Hypothalamus (tissue), 51 donors: ENCODE measurements at places on chromosomes 12 and 14.

- DNase-seq = no peak
Measured at GRCh38 chr12:52210925-52211650, 19.3 kb upstream of the KRT80 start.

DNA sequence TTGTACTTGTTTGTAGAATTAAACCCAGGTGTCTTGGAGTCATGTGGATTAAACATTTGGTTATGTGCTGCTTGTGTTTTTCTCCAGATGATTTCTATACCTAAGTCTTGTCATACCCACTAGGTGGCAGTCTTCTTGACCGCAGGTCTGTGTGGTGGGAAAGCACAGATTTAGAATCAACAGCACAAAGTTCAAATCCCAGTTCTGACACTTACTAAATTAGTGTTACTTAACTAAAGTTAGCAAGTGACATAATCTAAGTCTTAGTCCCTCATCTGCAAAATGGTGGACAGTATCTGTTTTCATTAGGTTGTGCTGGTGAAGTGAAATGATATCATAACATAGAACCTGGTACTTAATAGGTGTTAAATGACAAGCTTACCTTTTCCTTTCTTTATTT lies 151.0 kb upstream of the ARHGAP5 start:
- DNase-seq = no peak

DNA sequence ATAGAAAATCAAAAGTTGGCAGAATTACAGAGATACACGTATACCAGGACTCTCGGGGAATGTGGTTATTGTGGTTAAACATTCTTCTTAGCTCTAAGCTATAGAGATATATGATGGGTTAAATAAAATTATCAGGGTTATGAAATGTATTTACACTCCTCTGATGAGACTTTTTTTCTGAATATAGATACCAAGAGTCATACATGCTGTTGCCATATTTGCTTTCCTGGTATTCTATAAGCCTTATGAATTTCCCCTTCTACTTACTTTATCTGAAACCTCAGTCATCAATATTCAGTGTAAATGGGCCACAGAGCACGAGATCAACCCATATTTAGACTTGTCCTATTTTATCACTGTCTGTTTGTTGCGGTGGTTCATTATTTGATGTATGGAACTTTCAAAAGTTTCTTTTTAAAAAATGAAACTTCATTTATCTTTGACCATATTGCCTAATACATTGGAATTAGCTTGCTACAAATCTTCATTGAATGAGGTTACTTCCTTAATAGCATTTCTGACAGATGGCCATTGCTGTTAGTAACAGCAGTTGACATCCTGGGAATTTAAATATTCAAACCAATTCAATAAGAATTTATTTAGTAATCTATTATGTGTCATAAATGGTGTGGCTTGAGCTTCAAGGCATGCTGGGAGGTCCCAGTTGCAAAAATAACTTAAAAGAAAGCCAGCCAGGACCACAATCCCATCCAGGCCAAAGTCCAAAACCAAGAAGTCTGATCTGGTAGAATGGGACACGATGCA lies 393.5 kb downstream of the PCNX1 start:
- DNase-seq = no peak

DNA sequence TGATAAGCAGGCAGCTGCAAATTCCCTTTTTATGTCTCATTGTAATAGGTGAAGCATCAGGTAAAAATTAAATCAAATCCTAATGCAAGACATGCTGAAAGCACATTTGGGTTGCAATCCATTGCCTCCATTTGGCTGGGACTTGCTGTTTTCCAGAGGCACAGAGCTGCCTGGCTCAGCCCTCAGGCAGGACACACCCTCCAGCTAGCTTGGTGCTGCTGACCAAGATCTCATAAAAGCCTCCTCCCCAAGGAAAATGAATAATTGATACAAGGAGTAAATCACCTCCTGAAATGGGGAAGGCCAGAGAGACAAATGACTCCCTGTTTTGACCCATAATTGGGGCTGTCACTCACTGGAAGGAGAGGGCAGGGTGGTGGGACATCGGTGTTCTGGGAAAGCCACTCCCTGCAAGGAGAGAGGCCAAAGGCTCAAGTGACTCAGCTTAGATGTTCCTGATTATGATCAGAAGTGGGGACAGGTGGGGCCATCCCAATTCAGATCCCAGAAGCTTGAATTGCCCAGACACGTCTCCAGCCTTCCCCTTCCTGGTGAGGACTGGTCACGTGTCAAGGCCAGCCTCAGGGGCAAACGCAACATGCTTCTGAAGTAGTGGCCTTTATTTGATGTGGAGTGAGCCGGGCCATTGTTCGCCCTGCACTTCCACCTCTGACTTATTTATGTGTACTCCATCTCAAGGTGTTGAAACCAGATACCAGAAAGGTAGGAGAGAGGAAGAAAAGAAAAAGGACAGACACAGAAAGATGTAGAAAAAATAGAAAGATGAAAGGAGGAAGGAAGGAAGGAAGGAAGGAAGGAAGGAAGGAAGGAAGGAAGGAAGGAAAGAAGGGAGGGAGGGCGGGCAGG lies 773.7 kb downstream of the BCL11B start:
- no peak for DNase-seq

- DNase-seq = no peak
Measured at GRCh38 chr14:56884617-56885016, 74.3 kb upstream of the OTX2 start.

DNA sequence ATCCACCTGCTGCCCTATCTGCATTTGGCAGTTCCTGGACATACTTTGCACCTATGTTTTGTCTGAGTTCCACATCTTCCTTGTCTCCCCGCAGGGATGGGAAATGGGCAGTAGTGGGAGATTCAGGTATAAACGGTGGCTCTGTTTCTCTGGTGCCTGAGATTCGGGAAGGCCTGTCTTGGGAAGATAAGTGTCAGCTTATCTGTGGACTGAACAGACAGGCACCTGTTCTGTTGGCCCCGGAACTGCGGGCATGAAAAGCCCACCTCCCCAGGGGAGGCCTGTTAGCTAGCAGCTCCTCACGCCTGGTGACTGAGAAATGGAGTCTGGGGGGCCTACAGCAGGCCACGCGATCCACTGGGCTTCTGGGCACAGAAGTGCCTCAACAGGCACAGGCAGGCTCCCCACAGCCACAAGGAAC lies 5.8 kb downstream of the PHB2 start:
- DNase-seq = no peak

DNA sequence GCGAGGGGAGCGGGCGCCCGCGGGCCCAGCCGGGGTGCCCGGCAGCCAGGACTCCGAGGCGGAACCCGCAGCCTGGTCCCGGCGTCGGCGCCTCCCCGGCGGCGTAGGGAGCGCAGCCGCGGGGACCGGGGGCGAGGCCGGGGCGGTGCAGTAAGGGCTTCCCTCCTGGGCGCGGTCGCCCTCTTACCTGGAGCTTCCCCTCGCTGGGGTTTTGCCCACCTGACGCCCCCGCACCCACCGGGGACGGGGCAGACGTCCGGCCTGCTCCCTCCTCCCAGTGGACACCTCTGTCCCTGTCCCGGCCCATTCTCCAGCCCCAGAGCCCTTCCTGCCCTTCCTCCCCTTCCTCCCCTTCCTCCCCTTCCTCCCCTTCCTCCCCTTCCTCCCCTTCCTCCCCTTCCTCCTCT lies 413 bp upstream of the TUBA1C start:
- DNase-seq = no peak

- DNase-seq = no peak
Measured at GRCh38 chr12:108570743-108571608, 8.6 kb downstream of the ISCU start.

DNA sequence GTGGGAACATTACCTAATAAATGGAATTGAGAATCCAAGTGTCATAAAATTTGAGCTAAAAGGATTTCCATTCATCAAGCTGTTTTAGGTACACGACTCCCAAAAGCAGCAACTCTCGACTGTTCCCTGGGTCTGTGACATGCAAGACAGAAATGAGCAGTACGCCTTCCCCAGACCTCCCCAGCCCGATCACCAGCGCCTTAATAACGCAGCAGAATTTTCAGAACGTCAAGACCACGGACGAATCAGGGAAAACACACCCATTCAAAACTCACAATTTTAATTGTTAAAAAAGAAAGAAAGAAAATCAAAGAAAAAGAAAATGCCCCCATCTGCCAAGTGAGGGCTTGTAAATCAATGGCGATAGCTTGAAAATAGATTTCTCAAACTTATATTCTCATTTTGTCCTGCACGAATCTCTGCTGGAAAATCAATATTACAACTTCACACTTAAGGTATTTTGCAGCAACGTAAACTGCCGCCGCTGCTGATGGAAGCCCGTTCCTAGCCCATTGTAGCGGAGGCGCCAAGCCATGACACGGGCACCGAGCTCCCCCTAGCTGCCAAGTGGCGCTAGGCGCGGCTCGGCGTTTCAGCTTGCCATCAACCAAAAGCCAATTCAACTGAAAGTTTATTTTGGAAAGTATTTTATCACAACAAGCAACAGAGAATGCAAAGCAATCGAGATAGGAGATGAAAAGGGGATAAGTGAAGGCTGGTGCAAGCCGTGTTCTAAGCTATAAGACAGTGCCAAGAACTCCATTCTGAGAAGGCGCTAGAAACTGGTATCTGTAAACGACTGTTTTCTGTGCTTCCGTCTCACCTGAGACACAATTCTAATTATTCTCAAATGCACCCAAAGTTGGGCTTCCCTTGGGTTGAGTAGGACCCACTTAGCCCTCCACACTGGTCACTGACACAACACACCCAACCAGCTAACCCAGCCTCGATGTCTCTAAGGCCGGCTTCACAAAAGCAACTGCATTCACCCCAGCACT lies 5.5 kb downstream of the BCL11B start:
- DNase-seq = no peak
